EH (cell line): ENCODE measurements at places on chromosomes 1 and 21.

DNA sequence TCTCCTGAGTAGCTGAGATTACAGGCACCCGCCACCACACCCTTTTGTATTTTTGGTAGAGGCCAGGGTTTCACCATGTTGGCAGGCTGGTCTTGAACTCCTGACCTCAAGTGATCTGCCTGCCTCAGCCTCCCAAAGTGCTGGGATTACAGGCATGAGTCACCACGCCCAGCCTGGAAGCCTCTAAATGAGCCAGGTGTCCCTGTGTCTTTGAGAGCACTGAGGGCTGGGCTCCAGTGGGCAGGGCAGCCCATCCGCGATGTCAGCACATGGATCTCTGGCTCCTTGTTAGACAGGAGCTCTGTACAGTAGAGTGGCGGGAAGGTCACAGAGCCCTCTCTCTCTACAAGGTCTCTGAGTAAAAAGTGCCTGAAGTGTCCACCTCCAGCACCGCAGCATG lies 124.3 kb downstream of the PGBD5 start:
- no peak for DNase-seq

GRCh38 chr1:32099426-32099825 lies 8.4 kb upstream of the KPNA6 start:
- DNase-seq, result no peak

- peak; percentile 39 for DNase-seq
Measured at GRCh38 chr1:203791498-203791897, 3.9 kb upstream of the ZBED6 start.

- peak; percentile 28 for DNase-seq
Measured at GRCh38 chr21:38913120-38913892, 107.6 kb downstream of the ETS2 start.

GRCh38 chr1:84603223-84603622 lies 29.0 kb upstream of the CTBS start:
- peak; percentile 74 for DNase-seq

DNA sequence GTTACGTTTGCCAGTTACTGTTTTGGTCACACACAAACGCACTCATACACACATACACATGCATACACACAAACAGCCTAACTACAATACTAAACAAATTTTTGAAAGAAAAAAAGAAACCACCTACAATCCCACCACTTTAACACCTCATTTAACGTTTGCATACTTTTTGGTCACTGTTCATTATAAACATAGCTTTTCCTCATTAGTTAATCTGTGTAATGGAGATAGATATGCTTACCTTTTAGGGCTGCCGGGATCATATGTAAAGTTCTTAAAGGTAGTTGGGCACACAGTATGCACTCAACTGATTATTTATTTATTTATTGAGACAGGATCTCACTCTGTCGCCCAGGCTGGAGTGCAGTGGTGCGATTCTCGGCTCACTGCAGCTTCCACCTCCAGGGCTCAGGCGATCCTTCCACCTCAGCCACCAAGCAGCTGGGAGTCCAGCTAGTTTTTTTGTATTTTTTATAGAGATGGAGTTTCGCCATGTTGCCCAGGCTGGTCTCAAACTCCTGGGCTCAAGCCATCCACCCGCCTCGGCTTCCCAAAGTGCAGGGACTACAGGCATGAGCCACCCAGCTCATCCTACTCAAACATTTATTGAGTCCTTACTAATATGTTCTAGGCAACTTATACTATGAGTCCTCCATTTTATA lies 677 bp upstream of the BCL10 start:
- DNase-seq, result no peak

- DNase-seq, result no peak
Measured at GRCh38 chr21:37224861-37225839, 42.0 kb downstream of the VPS26C start.

- DNase-seq, result peak; percentile 85
Measured at GRCh38 chr1:226816576-226816975, 53.8 kb upstream of the PSEN2 start.

GRCh38 chr1:19564366-19564765 lies 79.0 kb upstream of the CAPZB start:
- DNase-seq, result no peak

- no peak for DNase-seq
Measured at GRCh38 chr1:56359056-56359455, 220.3 kb downstream of the PLPP3 start.

GRCh38 chr1:190476806-190477205 lies 858 bp downstream of the BRINP3 start:
- no peak for DNase-seq
